ENCODE measurements at places on chromosomes 2 and 18.

GRCh38 chr2:60728855-60729254, 27.2 kb upstream of the PAPOLG start:
- no peak for DNase-seq

DNA sequence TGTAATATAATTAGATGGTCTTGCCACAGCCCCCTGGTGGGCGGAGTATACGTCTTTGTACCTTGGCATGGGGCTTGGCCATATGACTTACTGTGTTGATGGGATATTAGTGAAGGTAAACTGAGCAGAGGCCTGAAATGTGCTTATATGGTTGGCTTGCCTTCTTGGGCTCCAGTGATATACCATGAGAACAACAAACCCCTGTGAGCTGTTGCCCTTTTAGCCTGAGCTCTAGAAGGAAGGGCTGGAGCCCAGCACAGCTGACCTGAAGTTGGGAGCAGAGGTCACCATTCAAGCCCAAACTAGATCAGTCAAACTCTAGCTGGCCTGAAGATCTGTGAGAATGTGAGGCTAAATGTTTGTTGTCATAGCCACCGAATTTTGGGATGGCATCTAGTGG, 75.2 kb upstream of the CD302 start:
- DNase-seq = no peak

DNA sequence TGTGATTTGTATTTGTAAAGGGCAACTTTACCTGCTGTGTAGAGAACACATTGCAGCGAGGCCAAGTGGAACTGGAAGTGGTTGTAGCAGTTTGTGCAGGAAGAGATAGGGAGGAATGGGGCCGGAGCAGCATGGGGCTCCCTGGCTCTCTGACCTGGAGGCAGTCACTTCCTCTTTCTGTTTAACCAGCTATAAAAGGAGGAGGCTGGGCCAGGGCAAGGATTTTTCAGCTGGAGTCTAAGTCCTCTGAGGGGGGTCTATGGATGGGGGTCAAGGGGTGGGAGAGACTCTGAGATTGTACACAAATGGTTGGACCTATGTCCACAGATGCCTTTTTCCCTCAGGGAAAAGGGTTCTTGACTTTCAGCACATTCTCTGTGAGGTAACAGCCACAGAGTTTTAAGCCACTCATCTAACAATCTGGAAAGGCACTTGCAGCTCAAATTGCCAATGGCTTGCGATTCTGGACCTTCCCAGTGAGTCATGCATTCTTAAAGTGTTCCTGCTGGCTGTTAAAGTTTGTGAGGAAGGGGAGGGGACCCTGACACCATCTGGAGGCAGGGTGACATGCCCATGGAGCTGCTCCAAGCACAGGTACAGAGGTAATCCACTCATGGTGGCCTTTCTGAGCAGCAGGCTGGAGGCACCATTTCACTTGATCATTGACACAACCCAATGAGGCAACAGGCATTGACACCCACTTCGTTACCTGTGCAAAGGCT, 347.0 kb downstream of the CYRIA start:
- DNase-seq = no peak

DNA sequence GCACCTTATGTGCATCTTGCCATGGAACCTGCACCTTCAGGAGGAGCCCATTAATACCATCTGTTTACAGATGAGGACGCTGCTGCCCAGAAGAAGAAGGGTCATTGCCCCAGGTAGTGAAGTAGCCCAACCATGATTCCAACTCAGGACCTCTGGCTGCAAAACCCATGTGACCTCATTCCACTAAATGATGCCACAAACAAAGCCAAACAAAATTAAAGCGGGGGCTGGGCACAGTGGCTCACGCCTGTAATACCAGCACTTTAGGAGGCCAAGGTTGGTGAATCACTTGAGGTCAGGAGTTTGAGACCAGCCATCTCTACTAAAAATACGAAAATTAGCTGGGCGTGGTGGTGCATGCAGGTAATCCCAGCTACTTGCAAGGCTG, 202.1 kb downstream of the EIPR1 start:
- DNase-seq = no peak

DNA sequence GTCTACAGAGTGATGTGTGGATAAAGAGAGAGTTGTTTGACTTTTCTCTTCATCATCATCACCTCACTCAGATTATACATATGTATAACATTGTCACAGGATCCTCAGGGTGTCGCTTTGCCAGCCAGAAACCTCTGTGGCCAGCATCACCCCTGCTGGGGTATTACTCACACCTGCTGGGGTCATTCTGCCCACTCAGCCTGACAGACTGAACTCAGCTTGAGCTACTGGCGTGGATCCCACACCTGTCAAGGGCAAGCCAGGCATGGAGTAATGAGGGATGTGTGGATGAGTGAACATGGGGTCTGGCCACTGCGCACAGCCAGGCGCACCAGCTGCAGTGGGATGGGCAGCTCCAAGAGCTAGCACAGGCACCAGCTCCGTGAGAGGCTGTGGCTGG, 870.6 kb downstream of the CBLN2 start:
- DNase-seq = no peak

DNA sequence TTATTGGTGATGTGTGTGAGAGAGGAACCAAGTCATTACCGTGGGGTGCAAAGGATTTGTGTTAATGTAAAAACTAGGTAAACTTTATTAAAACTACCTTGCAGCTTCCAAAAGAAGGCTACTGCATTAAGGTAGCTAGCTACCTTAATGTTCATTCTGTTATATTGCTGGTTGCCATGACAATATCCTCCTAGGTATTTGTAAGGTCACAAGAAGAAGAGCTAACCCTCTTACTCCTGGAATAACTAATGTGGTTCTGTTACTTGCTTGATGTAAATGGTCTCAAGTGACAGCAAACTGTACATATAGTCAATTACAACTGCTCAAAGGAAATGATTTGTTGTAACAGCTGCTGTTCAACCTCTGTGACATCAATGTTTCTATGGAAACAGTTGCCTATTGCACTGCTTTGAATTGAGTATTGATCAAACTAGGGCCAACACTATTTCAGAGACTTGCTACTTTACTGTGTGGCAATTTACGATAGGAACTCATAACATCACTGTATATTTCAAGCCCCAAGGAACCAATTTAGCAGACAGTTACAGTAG, 319.8 kb upstream of the HNRNPA3 start:
- DNase-seq = peak; percentile 11

Data from spinal cord (tissue), 10 donors.